ENCODE measurements at places on chromosomes 13 and 19.
A peak's percentile ranks its signal among the peaks of the same experiment; 100 is the strongest.

- no peak for DNase-seq
Observed at GRCh38 chr13:108742701-108743451, 113.5 kb downstream of the MYO16 start.

DNA sequence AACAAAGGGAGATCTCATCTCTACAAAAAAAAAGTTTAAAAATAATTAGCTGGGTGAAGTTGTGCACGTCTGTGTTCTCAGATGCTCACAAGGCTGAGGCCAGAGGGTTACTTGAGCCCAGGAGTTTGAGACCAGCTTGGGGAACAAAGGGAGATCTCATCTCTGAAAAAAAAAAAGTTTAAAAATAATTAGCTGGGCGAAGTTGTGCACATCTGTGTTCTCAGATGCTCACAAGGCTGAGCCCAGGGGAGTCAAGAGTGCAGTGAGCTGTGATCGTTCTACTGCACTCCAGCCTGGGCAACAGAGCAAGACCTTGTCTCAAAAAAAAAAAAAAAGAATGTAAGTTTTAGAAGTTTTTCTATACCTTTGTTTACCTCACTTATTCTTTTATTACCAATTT, 127.3 kb downstream of the FGF9 start:
- DNase-seq, result no peak

GRCh38 chr13:42751693-42752092, 29.7 kb upstream of the FAM216B start:
- no peak for DNase-seq

DNA sequence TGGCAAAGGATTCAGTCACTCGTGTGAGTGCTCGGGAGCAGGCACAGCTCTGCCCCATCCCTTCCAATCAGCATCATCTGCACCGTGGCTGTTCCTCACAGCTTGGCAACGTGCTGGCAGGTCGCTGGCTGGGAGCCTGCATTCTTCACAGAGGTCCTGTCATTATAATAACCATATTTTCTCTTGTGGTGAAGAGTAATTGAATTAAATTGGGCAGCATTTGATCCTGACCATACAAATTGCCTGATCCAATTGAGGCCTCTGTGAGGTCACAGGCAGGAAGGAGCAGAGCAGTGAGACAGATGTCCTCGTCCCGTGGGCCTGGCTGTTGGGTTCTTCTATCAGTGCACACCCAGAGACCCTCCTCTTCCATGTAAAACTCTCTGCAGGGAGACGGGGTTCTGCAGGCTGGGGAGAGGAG, 407.8 kb downstream of the COG6 start:
- no peak for DNase-seq

DNA sequence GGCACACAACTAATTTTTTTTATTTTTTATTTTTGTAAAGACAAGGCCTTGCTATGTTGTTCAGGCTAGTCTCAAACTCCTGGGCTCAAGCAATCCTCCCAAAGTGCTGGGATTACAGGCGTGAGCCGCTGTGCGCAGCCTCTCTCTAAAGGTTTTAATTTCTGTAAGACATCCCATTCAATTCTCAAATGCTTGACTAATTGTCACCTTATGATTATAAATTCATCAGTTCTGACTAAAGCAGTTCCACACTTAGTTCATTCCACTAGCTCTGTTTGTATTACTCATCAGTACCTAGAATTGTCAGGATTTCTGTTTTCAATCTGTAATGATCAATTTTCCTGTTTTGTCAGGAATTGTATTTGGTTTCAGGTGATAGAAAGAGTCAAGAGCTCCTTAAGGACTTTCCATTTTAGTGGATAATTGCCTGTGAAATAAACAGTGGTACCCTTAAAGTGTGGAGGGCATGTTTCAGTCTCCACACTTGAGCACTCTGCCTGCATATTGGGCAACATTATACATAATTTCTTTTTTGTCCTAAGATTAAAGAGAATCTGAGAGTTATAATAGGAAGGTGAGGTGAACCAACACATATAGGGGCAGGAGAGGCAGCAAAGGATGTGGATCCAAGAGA, 27.6 kb downstream of the GPALPP1 start:
- no peak for DNase-seq

- DNase-seq, result no peak
Observed at GRCh38 chr19:40692212-40692551, 1.7 kb upstream of the NUMBL start.

- no peak for DNase-seq
Observed at GRCh38 chr19:13843104-13843921, 33.6 kb upstream of the NANOS3 start.

DNA sequence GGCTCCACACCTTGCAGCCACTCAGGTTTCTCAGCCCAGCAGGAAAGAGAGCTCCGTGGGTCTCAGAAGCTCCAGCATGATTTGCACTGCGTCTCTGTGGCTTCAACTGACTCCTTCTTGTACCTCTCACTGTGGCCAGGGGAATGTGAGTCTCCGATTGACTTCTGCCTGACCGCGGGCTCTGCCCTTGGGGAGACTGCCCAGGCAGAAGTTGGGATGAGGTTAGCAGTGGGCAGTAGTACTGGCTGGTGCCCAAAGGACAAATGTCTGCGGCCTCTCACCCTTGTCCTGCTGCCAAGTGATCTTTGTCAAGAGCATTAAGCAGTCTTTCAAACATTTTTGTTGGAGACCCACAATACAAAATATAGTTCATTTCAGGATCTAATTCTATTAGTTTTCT, 34.4 kb upstream of the FXYD3 start:
- DNase-seq, result no peak

DNA sequence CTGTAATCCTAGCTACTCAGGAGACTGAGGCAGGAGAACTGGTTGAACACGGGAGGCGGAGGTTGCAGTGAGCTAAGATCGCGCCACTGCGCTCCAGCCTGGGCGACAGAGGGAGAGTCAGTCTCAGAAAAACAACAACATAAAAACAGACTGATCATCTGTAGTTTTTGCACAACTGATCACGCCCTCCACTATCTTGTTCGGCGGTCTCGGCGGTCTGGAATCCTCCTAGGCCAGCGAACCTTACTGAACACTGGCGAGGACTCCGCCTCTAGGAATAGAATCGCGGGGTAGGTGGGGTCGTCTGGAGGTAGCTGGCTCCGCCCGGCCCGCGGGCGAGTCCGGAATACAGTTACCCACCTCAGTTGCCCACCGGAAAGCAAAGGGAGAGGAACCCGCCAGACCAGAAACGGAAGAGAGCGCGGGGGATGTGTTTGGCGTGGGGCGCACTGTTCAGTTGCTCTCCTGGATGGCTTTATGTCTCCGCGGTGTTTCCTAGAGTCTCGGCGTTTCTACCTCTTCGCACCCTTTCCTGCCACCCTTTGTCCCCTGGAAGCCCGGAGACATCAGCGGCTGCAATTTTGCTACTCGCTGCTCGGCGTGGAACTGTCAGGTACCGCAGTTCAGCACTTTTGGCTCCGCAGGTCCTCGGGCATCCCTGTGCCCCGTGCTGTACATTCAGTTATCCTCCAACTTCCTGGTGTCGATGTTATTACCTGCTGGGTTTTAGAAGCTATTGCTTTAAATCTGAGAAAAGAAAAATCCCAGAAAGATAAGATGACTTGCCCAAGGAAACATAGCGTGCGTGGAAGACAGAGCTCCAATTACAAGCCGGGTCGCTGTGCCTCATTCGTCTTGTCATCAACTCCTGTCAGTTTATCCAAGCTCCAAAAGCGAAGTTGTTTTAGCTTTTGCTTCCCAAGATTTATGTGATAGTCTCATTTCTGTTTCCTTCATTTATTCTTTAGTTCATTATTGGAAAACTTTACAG, 24.9 kb upstream of the HNRNPA1L2 start:
- DNase-seq, result peak; percentile 83

DNA sequence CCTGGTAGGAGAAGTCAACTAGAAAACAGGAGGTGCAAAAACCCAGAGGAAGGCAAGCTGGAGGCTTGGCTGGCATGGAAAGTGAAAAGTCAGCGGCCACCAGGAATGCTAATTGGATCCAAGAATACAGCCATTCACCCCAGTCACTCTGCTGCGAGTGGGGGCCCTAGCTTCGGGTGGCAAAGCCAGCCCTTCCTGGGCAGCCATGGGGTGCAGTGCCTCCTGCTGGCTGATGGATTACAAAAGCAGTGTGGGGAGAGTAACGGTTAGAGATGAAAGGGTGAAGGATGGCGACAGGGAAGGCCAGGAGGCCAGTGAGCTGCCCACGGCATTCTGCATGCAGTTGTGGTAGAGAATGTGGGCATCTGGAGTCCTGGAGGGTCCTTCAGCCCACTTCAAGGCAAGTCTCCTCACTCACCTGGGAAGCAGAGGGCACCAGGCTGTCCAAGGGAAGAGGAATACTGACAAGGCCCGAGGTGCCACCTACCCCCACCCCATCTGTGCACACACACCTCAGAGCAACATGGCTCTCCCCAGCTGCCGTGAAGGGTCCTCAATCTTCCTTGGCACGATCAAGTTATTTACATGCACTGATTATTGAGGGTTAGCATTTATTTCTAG, 20.3 kb upstream of the EPHX3 start:
- no peak for DNase-seq

DNA sequence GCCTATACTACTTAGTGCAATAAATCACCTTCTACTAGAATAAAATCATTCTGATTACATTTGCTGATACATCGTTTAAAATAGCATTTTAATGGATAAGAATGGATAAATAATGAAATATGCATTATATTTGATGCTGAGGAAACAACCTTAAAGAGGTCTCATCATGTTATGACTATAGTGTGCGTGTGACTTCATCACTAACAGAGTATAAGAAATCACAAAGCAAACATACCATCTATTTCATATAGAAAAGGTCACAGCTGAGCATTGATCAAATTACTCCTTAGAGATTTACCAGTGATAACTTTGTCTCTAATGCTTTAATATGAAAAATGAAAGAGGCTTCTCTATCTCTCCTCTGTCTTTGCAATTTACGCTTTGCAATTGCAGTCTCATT, 1620.3 kb upstream of the SLC10A2 start:
- DNase-seq, result no peak

DNA sequence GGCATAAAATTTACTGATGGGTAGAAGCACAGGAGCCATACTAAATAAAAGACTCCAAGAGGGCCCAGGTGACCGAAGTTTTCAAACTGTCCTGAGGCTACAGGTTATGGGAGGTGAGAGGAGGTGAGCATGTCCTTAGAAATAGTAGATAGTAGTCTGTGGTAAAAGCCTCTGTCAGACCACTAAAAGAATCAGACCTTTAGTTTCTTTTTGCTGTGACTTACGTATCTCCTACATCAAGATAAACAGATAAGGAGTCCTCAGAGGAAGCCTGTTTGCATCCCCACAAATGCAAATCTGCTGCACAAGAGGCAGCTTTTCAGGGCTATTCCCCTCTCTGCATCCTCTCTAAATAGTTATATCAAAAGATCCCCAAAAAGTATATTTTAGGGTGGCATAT, 711.6 kb upstream of the SLITRK6 start:
- no peak for DNase-seq

DNA sequence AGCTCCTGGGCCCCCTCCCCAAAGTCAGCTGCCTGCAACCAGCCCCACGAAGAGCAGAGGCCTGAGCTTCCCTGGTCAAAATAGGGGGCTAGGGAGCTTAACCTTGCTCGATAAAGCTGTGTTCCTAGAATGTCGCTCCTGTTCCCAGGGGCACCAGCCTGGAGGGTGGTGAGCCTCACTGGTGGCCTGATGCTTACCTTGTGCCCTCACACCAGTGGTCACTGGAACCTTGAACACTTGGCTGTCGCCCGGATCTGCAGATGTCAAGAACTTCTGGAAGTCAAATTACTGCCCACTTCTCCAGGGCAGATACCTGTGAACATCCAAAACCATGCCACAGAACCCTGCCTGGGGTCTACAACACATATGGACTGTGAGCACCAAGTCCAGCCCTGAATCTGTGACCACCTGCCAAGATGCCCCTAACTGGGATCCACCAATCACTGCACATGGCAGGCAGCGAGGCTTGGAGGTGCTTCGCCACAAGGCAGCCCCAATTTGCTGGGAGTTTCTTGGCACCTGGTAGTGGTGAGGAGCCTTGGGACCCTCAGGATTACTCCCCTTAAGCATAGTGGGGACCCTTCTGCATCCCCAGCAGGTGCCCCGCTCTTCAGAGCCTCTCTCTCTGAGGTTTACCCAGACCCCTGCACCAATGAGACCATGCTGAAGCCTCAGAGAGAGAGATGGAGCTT, 4.7 kb upstream of the CEACAM5 start:
- DNase-seq, result no peak

DNA sequence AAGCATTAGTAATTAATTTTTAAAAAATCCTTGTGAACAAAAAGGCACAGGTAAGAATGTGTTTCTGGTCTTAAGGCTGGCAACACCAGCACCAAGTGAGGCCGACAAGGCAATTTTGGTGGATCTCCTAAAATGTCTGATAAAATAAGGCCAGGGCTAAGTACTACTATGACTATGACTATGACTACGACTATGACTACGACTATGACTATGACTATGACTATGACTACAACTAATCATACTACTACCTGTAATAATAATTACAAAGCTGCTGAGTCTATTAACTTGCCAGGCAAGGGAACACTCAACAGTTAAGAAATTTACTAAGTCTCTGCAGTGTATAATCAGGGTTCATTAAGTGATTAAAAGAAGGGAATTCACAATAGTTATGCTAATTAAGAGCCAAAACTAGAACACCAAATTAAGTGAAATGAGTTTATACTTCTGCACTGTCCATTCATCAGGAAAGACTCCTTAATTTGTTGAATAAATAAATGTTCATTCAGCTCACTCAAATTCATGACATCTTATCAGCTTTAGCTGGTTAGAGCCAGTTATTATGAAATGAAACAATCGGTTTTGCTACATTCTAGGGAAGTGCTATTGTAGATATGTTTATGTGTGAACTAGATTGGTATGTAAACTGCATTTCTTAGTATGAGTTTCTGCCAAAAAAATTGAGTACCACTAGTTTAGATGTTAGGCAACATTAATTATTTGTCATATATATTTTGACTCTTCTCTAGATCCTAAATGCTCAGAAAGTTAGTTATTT, 1626.2 kb upstream of the PCDH20 start:
- no peak for DNase-seq

GRCh38 chr19:16871871-16872270, 16.9 kb upstream of the F2RL3 start:
- no peak for DNase-seq

- DNase-seq, result no peak
Observed at GRCh38 chr13:23794267-23795161, 94.7 kb downstream of the MIPEP start.

DNA sequence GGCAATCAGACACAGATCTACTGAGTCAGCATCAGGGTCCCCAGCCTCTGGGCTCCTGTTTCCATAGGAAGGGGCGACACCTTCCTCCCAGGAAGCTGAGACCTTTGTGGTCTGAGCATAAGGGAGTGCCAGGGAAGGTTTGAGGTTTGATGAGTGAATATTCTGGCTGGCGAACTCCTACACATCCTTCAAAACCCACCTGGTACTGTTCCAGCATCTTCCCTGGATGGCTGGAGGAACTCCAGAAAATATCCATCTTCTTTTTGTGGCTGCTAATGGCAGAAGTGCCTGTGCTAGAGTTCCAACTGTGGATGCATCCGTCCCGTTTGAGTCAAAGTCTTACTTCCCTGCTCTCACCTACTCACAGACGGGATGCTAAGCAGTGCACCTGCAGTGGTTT, 9.2 kb downstream of the INSL3 start:
- DNase-seq, result no peak

- no peak for DNase-seq
Observed at GRCh38 chr19:28981518-28981917, 231.4 kb downstream of the UQCRFS1 start.

- DNase-seq, result no peak
Observed at GRCh38 chr19:31838163-31838815, 489.1 kb upstream of the TSHZ3 start.

All from activated T-cell treated with anti-CD3 and anti-CD28 coated beads for 48 hours (primary cell).